ENCODE measurements at places on chromosomes 7 and 10.

- no peak for DNase-seq
Observed at GRCh38 chr7:116951366-116952292, 1.7 kb upstream of the ST7 start.

DNA sequence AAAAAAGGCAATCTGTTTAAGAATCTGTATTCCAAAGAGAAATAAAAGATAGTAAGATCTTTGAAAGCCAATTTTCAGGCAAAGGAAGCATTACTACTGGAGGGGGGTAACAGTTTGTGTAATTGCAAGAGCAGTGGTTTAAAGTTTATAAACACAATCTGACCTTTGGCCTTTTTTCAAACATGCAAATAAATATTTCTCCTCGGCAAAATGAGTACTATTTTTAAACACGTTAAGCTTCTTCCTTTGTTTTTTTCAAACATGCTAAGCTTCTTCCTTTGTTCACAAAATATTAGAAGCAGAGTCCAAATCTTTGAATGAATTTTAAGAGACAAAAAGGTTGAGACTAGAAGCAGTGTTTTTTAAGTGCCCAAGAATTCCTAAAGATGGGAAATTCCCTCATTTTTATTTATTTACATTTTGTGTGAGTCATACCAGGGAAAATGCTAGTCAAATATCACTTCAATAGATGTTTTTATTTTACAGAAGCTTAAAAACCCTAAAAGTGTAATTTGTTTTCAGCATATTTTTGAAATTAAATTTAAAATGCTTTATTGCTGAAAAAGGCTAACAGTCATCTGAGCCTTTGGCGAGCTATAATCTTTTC is 229.3 kb downstream of the GPR37 start:
- no peak for DNase-seq

DNA sequence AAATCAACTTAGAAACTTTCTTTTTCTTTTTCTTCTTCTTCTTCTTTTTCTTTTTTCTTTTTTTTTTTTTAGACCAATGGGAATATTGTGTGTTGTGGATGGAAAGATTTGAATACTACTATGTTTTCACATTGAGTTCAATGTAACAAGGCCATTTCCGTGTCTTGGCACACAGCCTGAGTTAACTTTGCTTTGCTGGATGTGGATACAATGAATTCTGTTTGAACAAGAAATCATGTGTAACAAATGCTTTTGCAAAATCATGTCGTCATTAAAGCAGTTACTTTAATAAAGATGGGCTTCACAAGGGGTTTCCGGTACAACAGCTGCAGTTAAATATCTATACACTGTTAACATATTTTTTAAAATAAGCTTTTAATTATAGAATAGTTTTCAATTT is 13.5 kb upstream of the ENTPD1 start:
- peak; percentile 29 for DNase-seq

DNA sequence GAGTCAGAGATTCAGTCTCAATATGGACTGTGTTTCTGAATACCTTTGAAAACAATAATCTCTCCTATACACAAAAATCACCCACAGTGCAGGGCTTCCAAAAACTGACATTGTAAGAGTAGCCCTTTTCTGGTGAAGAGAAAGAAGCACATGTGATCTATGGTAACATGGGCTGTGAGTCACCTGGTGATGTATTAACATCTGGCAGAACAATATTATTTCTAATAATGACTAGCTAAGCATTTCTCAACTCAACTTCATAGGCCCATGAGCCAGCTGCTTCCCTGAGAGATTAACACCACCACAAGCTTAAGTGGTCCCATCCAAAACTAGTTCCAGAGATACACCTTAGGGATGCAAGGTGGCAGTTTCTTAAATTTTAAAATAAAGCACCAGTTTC is 331.0 kb upstream of the NRP1 start:
- DNase-seq, result no peak

DNA sequence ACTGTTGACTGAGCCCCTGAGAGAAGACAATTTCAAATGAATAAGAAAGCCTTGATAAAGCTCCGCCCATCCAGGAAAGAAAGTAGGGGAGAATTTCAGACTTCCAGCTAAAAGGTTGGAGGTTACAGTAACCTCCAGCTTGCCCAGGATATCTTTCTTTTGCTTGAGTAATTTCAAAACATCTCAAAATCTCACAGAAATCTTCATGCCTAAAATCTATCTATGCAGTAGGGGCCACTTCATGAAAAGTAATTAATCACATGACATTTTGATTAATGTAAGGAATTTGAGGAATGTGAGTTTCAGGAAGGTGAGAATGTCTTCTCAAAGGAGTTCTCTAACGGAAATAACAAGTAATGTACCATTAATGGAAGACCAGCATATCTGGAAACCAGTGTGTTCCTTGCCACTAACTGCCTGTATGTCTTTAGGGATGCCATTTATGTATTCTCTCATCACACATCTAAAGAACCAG is 24.2 kb downstream of the TRIL start:
- peak; percentile 58 for DNase-seq

DNA sequence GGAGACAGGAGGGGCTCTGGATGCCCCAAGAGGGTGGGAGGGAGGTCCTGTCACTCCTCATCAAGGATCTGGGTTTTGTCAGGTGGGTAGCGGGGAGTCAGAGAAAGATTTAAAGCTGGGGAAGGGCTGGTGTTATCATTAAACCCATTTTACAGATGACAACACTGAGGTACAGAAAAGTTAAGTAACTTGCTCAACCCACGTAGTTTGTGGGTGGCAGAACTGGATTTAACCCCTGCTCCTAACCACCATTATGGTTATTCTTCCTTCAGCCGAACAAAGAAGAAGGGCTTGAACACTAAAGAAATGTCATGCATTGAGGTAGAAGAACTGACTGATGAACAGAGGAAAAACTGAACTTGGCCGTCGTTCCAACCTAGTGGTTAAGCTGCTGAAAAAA is 24.9 kb upstream of the PRKAG2 start:
- DNase-seq, result no peak

- DNase-seq, result no peak
Observed at GRCh38 chr7:128694738-128695137, 22.6 kb downstream of the GARIN1A start.

- no peak for DNase-seq
Observed at GRCh38 chr7:25496476-25497368, 268.4 kb upstream of the NPVF start.

DNA sequence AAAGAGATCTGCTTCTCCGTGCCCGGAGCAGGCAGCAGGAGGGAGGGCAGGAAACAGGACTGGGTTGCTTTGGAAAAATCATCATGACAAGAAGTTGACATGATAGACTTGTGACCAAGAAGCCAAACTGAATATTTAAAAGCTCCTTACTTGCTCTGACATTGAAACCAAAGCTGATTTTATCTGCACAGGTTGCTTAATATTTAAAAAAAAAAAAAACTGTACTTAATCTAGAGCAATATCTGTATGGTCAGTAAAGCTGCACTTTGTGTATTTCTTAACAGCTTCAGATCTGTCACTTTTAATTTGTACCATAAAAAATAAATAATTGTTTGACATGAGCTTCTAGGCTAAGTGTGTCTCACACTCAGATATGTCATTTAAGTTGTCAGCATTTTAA is 97.9 kb upstream of the YAE1 start:
- no peak for DNase-seq

GRCh38 chr10:113111900-113112853 is 162.1 kb downstream of the TCF7L2 start:
- DNase-seq, result no peak

- no peak for DNase-seq
Observed at GRCh38 chr7:43943417-43944187, 17.4 kb downstream of the UBE2D4 start.

DNA sequence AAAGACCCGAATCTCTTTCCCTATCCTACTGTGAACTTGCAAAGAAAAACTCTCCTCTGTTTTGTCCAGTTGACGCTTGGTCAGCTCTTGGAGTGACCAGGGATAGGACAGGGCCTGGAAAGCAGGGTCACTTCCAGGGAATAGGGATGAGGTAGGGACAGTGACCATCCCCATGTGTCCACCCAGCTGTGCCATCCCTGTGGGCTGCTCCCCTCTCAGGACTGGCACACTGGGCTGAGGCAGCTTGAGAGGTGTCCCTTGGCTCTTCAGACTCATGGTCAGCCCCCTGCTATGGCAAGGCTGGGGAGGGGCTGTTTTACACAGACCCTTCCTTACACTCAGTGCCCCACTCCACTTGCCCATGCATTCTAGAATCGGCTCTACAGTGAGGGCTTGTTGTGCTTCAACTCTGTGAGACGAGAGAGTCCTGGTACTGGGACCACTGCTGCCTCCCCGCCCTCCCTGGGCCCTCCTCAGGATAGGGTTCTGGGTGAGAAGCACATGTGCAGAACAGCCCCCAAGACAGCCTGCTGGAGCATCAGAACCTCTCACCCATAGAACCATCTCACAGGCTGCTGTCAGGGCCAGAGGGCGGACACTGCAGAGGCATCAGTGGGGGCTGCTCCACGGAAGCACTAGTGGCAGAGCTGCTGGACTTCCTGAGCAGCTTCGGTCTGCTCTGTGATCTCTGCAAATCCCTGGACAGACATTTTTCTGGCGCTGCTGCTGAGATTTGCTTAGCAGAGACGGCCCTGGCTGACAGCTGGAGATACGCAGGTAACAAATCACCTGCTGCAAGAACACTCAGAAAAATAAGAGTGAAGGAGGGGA is 202.8 kb upstream of the CXCL12 start:
- DNase-seq, result no peak

GRCh38 chr10:75238182-75239095 is 2.7 kb upstream of the COMTD1 start:
- DNase-seq, result no peak

DNA sequence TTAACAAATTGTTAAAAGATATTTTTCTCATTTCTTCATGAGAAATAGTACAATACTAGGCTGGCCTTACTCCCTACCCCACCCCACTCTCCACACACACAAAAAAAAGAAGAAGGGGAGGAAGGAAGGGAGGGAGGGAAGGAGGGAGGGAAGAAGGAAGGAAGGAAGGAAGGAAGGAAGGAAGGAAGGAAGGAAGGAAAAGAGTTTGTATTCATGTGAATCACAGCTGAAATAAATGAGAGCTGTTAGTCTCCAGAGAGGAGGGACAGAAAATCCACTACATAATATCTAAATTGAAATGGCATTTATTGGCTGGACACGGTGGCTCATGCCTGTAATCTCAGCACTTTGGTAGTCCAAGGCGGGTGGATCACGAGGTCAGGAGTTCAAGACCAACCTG is 57.8 kb downstream of the SEMA3A start:
- DNase-seq, result no peak

DNA sequence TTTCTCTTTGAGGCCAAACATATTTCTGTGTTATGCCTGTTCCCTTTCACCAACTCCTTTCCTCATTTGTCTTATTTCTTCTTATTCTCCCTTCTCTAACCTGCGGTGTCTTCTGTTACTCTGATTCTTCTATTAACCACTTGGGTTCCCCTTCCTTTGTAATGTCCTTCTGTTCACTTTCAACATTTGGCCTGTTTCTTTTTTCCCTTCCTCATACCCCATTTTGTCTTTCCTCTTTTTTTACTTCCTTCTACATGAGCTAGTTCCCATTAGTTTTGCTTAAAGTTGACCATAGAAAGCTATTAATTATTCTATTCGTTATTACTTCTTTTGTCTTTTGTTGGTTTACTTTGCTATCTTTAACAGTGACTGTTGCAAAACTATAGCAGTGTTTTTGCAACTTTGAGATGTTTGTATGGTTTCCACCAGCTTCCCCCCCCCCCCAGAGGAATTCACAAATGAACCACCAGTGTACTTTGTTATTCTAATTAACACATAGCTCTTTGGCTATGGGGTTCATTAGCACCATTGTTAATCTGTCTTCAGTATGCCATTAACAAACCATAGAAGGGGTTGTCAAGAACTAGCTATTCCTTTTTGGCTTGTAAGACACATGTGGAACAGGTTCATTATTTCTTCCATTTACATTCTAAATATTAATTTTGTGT is 2.9 kb downstream of the LRGUK start:
- no peak for DNase-seq

GRCh38 chr7:84183741-84184140 is 10.8 kb downstream of the SEMA3A start:
- no peak for DNase-seq

GRCh38 chr7:11252705-11253272 is 279.1 kb downstream of the PHF14 start:
- DNase-seq, result no peak

- DNase-seq, result no peak
Observed at GRCh38 chr7:143388491-143389101, 7.5 kb downstream of the ZYX start.

DNA sequence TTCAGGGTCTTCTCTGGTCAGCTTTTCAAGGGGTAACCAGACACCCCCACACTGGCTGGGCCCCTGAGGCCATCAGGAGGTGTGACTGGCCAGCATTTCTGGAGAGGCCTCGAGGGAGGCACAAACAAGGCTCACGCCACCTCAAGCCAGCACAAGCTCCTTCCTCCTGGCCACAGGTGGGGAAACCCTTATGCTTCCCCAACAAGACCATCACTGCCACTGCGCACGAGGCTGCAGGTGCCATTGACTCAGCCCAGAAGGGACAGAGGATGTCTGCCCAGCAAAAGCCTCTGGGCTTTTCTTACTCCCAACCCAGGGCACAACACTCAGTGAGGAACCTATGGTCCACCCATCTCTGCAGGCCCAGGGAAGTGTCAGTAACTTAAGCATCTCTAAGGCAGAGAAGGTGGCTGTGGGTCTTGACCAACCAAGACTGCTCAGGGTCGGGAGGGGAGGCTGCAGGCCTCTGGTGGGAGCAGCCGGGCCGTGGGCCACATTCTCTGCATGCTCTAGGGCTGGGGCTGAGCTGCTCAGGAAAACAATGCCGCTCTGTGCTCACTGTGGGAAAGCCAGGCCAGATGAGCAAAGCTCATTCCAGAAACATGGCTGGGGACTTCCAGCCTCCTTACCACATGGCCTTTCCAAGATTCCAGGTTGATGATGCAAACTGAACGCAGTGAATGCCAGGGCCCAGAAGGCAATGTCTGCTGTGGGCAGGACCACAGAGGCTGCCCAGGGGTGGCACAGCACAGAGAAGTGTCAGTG is 24.2 kb upstream of the RASSF4 start:
- peak; percentile 94 for DNase-seq

GRCh38 chr10:113520690-113521474 is 32.0 kb upstream of the HABP2 start:
- peak; percentile 44 for DNase-seq

GRCh38 chr10:2137549-2138174 is 400.3 kb upstream of the ADARB2 start:
- peak; percentile 32 for DNase-seq

DNA sequence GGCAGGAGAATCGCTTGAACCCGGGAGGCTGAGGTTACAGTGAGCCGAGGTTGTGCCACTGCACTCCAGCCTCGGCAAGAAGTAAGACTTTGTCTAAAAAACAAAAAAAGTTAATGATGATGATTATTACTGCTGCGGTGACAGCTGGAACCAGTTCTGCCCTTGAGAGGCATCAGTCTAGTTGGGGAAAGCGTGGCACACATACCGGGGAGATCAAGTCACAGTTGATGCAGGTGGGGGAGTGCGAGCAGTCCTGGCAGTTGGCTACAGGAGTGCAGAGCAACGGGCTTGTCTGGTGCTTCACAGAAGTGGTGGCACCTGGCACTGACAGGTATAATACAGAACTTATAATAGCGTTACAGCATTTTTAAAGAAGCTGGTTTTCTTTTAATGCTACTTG is 173.0 kb downstream of the ARHGAP21 start:
- DNase-seq, result no peak

All from kidney glomerular epithelial cell (primary cell).